ENCODE measurements at places on chromosomes 13 and 19. TPM values are rescaled to one million over a fixed set of nuclear protein-coding genes. Genes with fewer than 3 reads are reported as not detected.

GRCh38 chr19:49677231-49677900 is at the start of gene PRMT1:
PRMT1 (plus strand) TSS chr19:49677271; CDS start chr19:49677281, 10 bp downstream.
- H3K4me1 ChIP-seq, result peaks cover 21% of the 10 kb centered on the region
- no peaks in the 10 kb centered on the region for H3K27me3 ChIP-seq
- H3K4me3 ChIP-seq, result peak within 1 kb of the TSS; percentile 100
- H3K27ac ChIP-seq, result peak within 1 kb of the TSS; percentile 86
- H3K36me3 ChIP-seq, result no peaks in the 10 kb centered on the region
- peak; percentile 53 for DNase-seq

DNA sequence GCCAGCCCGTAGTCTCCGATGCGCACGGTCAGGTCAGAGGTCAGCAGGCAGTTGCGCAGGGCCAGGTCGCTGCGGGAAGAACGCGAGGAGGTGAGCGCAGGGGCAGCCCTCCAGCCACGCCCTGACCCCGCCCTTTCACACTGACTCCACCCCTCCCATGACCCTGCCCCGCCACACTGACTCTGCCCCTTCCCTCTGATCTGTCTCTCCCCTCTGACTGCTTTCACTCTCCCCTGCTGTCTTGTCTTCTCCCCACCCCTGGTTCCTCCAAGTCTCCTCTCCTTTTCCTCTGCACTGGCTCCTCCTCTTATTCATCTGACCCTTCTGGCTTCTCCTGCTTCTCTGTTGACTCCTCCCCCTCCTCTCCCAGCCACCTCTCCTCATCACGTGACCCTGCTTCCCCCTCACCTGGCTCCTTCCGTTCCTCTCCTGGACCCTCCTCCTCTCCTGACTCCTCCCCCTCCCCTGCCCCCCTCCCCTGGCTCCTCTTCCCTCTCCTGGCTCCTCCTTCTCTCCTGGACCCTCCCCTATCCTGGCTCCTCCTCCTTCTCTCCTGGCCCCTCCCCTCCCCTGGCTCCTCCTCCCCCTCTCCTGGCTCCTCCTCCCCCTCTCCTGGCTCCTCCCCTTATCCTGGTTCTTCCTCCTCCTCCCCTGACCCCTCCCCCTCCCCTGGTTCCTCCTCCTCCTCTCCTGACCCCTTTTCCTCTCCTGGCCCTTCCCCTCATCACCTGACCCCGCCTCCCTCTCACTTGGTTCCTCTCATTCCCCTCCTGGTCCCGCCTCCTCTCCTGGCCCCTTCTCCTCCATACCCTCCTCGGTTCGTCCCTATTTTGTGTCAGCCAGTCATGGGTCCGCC is 9.9 kb downstream of the LMTK3 start:
- H3K27me3 ChIP-seq, result peaks cover 12% of the 10 kb centered on the region
- H3K4me1 ChIP-seq, result no peaks in the 10 kb centered on the region
- peak overlapping the region; percentile 43 for H3K4me3 ChIP-seq
- H3K36me3 ChIP-seq, result no peaks in the 10 kb centered on the region
- DNase-seq, result peak; percentile 91

DNA sequence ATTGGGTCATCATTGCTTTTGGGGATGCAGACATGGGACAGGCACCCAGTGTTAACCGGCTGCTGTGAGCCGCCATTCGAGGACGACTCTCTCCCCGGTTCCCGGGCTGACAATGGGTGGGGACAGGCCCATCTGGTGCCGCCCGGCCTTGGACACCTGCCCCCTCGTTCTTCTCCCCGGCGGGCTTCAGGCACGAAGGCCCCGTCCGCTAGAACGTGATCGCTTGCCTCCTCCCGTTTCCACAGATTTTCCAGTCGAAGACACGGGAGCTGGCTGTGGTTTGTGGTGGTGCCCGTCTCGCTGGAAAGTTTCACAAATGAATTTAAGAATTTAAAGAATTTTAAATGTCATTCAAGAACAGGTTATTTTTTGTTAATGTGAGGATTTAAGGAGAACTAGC is 2.0 kb downstream of the PALM start:
- H3K27ac ChIP-seq, result no peak overlapping the region
- H3K27me3 ChIP-seq, result peaks cover 7% of the 10 kb centered on the region
- no peaks in the 10 kb centered on the region for H3K36me3 ChIP-seq
- DNase-seq, result no peak

DNA sequence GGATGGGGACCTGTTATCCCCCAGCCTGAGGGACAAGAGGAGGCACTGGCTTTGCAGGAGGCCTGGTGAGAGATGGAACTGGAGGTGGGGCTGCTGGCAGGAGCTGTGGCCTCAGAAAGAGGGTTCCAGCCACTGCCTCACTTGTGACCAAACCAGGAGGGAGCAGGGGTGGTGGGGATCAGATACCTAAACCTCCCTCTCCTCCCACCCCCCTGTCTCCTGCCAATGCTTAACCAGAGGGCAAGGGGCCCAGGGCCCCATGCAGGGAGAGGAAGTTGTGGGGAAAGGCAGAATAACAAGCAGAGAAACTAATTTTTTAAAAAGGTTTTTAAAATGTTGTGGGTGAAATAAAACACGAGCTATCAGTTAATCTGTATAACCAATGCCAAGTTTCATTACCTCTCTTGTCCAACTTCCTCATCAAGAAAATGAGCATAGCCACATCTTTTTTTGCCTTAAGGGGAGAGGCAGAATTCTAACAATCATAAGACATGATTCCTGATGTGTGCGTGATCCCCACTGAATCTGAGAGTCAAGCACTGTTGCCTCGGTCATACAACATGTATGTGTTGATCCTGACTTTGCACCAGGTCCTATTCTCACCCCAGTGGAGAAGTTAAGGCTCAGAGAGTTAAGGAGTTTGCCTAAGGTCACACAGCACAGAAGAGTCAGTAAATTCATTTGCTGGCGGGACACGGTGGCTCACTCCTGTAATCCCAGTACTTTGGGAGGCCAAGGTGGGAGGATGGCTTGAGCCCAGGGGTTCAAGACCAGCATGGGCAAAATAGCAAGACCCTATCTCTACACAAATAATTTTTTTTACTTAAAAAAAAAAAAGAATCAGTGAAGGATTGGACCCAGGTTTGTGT is 12.9 kb downstream of the FXYD5 start:
- H3K4me1 ChIP-seq, result peaks cover 24% of the 10 kb centered on the region
- no peaks in the 10 kb centered on the region for H3K27me3 ChIP-seq
- H3K36me3 ChIP-seq, result peaks cover 82% of the 10 kb centered on the region

GRCh38 chr13:72530471-72530870 is 197.0 kb downstream of the MZT1 start:
- no peaks in the 10 kb centered on the region for H3K27me3 ChIP-seq
- H3K4me3 ChIP-seq, result no peak overlapping the region
- no peak overlapping the region for H3K27ac ChIP-seq
- H3K4me1 ChIP-seq, result no peaks in the 10 kb centered on the region
- no peaks in the 10 kb centered on the region for H3K36me3 ChIP-seq

GRCh38 chr13:111421216-111421615 is 100.8 kb downstream of the TEX29 start:
- no peak for DNase-seq
- no peaks in the 10 kb centered on the region for H3K36me3 ChIP-seq
- H3K4me1 ChIP-seq, result no peaks in the 10 kb centered on the region
- no peak overlapping the region for H3K4me3 ChIP-seq

GRCh38 chr19:43078311-43078710 is 4.2 kb downstream of the PSG2 start:
- H3K36me3 ChIP-seq, result no peaks in the 10 kb centered on the region
- H3K4me3 ChIP-seq, result no peak overlapping the region
- H3K27ac ChIP-seq, result no peak overlapping the region

- DNase-seq, result no peak
- no peak overlapping the region for H3K27ac ChIP-seq
- no peaks in the 10 kb centered on the region for H3K27me3 ChIP-seq
- no peaks in the 10 kb centered on the region for H3K36me3 ChIP-seq
- no peak overlapping the region for H3K4me3 ChIP-seq
- H3K4me1 ChIP-seq, result no peaks in the 10 kb centered on the region
These were observed 273.0 kb downstream of the SHISA2 start for GRCh38 chr13:25778808-25779305.

DNA sequence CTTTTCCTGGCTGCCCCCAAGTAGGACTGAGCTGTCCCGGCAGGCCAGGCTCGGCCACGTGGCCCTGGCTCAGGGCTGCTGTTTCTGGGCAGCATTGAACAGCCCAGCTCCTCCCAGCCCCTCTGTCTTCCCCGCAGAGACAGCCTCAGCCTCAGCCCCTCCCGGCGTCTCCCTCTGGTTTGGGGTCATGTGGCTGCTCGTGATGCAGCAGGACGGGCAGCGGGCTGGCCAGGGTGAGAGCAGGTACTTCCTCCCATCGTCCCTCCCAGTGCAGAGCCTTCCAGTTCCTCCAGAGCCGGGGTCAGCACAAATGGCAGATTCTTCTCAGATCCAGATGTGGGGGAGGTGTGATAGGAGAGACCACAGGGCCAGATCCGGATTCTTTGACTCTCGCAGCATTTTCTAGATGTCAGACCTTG is 114.6 kb downstream of the KDM4B start:
- DNase-seq, result no peak
- H3K27me3 ChIP-seq, result no peaks in the 10 kb centered on the region
- no peak overlapping the region for H3K4me3 ChIP-seq
- H3K36me3 ChIP-seq, result no peaks in the 10 kb centered on the region

GRCh38 chr13:25391932-25392331 is 20.2 kb downstream of the ATP8A2 start:
- no peak overlapping the region for H3K27ac ChIP-seq
- DNase-seq, result no peak
- no peaks in the 10 kb centered on the region for H3K4me1 ChIP-seq
- H3K4me3 ChIP-seq, result no peak overlapping the region

- H3K36me3 ChIP-seq, result no peaks in the 10 kb centered on the region
- no peaks in the 10 kb centered on the region for H3K27me3 ChIP-seq
- H3K4me3 ChIP-seq, result no peak overlapping the region
- H3K27ac ChIP-seq, result peak overlapping the region; percentile 96
- no peak for DNase-seq
These were observed 8.5 kb downstream of the MOB3A start for GRCh38 chr19:2087621-2088100.

DNA sequence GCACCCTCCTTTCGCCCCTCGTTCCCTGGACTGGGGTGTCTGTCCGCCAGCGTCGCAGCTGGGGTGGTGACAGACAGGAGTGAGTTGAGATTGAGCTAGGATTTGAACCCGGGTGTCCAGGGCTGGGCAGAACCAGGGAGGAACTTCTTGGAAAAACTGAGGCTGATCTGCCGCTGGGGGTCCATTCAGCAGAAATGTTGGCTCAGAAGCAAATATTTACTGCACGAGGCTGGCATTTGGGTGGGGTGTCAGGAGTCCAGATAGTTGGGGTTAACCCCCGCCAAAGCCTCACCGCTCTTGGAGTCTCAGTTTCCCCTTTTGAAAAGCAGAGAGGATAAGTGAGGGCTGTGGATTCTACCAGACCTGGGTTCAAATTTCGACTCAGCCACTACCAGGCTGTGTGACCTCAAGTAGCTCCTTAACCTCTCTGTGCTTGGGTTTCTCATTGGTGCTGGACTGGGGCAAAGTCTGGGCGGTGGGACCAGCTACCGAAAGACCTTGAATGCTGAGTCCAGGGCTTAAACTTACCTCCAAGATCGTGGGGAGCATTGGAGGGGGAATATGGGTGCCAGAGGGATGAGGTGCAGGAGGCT is 20.9 kb downstream of the MAST3 start:
- no peaks in the 10 kb centered on the region for H3K27me3 ChIP-seq
- H3K27ac ChIP-seq, result peak overlapping the region; percentile 66
- H3K4me3 ChIP-seq, result peak overlapping the region; percentile 61

GRCh38 chr19:5751709-5752108 is 31.3 kb downstream of the CATSPERD start:
- H3K27me3 ChIP-seq, result no peaks in the 10 kb centered on the region
- no peak for DNase-seq
- no peak overlapping the region for H3K27ac ChIP-seq
- H3K4me1 ChIP-seq, result no peaks in the 10 kb centered on the region
- no peak overlapping the region for H3K4me3 ChIP-seq

- H3K27me3 ChIP-seq, result no peaks in the 10 kb centered on the region
- H3K4me1 ChIP-seq, result no peaks in the 10 kb centered on the region
- no peaks in the 10 kb centered on the region for H3K36me3 ChIP-seq
- H3K4me3 ChIP-seq, result no peak overlapping the region
- H3K27ac ChIP-seq, result no peak overlapping the region
These were observed 306.1 kb downstream of the IRS2 start for GRCh38 chr13:109480011-109480955.

GRCh38 chr19:8731428-8732169 is 10.2 kb downstream of the OR2Z1 start:
- no peaks in the 10 kb centered on the region for H3K36me3 ChIP-seq
- H3K4me3 ChIP-seq, result no peak overlapping the region

GRCh38 chr13:50636007-50636704 is 207.3 kb downstream of the DLEU7 start:
- H3K4me1 ChIP-seq, result no peaks in the 10 kb centered on the region
- no peak overlapping the region for H3K4me3 ChIP-seq
- no peaks in the 10 kb centered on the region for H3K36me3 ChIP-seq

GRCh38 chr19:42010245-42011126 is 16.5 kb upstream of the ATP1A3 start:
- no peak overlapping the region for H3K4me3 ChIP-seq
- no peak for DNase-seq
- H3K36me3 ChIP-seq, result no peaks in the 10 kb centered on the region
- H3K4me1 ChIP-seq, result no peaks in the 10 kb centered on the region

The PNMA8B gene
- polyA plus RNA-seq, result 4.8 TPM

The SOHLH2 gene
- 4.2 TPM for polyA plus RNA-seq

The KLK4 gene
- polyA plus RNA-seq, result not detected

The CD209 gene
- polyA plus RNA-seq, result 2.9 TPM

The SHISA2 gene
- 42.7 TPM for polyA plus RNA-seq

The DNAAF3 gene
- polyA plus RNA-seq, result 6.6 TPM

The MYO1F gene
- 14.4 TPM for polyA plus RNA-seq

The ESD gene
- polyA plus RNA-seq, result 252 TPM

The SPACA6 gene
- polyA plus RNA-seq, result 23.7 TPM

The METTL21C gene
- polyA plus RNA-seq, result not detected
